GM12892 (cell line): ENCODE measurements at places on chromosomes 5 and 9.

GRCh38 chr9:129801504-129801903 is 1.5 kb upstream of the TOR1B start:
- DNase-seq, result no peak

DNA sequence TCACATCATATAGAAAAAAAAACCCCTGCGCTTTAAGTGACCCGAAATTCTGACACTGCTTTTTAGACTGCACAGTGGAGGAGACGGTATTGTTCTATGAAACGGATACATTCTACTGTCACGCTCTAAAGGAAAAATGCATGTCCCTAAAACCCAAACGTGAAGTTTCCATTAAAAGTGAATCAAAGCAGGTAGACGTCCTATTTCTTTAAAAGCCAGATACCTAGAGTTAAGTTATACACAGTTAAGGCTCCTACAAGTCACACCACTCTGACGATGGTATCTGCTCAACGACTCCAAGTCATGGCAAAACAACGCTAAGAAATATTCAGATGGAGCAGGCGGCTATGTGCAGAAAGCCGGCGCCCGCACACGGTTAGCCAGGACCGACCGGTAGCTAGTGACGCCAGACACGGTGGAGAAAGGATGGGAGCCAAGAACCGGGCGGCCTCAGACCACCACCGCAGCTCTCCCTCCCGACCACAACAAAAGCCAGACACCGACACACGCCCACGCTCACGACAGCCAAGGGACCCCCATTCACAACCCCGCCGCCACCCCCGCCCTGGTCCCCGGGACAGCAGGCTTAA is 734 bp downstream of the SKP1 start:
- peak; percentile 13 for DNase-seq

DNA sequence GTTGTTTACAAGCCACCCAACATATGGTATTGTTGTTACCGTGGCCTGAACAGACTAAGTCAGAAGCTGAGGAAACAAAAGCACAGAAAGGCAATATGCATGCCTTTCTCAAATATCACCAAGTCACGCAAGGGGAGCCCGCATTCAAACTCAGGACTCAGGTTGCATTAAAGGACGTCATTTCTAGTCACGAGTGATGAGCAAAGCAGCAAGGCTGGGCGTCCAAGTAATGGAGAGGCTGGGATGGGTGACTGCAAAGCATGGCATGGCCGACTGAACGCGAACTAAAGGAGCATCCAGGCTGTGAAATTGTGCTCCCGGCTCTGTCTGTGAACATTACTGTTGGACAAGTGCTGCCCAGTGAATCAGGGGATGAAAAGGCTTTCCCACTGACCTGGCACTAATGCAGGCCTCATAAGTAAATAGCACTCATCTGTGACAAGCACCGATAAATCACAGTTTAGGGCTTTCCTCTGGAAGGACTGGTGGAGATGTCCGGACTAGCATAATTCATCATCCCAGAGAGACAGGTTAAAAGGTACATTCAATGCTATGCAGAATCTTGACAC is 202.8 kb downstream of the SPOCK1 start:
- DNase-seq, result no peak

- no peak for DNase-seq
Measured at GRCh38 chr5:149238540-149238939, 33.1 kb upstream of the AFAP1L1 start.

DNA sequence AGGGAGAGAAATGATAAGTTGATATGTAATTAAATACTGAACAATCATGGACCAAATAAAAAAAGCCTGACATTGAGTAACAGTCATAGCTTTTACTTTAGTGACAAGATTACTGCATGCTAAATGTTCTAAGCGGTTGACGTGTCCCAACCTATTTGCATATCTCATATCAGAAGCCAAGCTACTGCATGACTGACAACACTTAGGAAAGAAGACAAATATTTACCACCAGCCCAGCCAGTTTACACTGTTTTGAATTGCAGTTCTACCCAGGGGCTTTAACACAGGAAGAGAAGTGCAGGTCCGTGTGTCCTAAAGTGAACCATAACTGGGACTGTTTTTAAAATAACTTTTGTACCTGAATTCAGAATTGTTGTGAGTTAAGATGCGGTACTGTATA is 219.9 kb downstream of the PRDM9 start:
- no peak for DNase-seq

- no peak for DNase-seq
Measured at GRCh38 chr5:164652276-164652660, 1146.8 kb downstream of the MAT2B start.

DNA sequence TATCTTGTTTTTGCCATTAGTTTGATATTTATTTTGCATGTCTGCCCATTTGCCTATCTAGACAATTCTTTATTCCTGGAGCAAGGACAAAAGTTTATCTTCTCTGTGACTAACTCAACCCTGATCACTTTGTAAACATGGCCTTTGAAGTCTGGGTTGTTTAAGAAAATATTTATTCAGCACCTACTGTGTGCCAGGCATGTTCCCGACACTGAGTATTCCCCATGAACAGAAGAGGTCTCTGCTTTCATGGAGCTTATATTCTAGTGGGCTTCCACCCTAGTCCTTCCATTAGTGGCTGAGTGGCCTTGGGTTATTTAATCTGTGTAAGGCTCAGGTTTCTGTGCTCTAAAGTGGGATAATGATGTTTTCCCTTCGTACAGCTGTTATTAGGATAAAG is 49.7 kb downstream of the SEMA6A start:
- DNase-seq, result no peak

- DNase-seq, result no peak
Measured at GRCh38 chr5:140576776-140577201, 12.2 kb downstream of the SLC35A4 start.

GRCh38 chr5:17058438-17058837 is 122.3 kb upstream of the MYO10 start:
- DNase-seq, result no peak

GRCh38 chr5:28766565-28767158 is 1728.3 kb upstream of the CDH9 start:
- DNase-seq, result no peak

DNA sequence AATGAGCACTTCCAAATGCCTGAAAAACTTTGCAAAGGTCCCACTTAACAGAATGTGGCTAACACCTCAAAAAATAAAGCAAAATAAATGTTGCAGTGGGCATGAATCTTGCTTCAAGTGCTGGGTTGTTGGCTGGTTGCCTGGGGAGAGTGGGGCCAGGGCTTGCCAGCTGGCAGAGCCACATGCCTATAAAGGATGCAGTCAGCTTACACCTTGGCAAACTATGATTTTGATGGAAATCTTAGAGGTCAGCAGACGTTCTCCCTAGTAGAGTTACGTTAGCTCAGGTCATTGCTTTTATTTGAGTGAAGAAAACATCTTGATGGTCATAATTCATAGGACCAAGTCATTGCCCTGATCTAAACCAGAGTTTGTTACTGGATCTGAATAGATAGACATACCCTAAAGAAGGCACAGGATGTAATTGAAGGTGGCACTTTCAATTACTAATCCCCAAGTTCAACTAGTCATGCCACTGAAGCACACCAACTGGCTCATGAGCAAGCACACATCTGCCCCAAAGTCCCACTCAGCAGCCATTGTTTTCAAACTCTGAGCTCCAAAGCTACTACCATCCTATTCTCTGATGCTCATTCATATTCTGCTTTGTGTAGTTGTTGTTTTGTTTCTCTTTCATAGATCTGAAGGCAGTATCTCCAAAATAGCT is 51.2 kb upstream of the ZSWIM6 start:
- DNase-seq, result no peak

DNA sequence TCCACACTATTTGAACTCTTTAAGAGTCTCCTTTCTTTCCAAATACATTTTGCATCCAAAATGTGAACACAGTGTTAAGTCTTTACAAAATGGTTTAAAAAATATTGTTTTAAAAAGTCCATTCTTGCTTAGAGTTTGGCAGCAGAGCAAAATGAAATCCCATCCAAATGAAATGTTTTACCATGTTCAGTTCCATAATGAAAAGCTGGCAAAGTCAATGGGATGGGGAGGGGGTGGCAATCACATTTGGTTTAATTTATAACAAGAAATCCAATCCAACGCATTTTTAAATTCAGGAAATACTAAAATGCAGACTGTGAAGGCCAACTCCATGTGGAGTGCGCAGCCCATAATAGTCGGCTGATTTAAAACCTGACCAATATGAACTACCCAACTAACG is 39.4 kb downstream of the MRPL36 start:
- no peak for DNase-seq

GRCh38 chr5:143200781-143201398 is 202.6 kb downstream of the NR3C1 start:
- no peak for DNase-seq

- no peak for DNase-seq
Measured at GRCh38 chr5:66661149-66661548, 65.0 kb downstream of the MAST4 start.

- no peak for DNase-seq
Measured at GRCh38 chr9:77848404-77848803, 183.2 kb downstream of the GNAQ start.

GRCh38 chr5:172713113-172713808 is 57.7 kb downstream of the DUSP1 start:
- DNase-seq, result peak; percentile 63

DNA sequence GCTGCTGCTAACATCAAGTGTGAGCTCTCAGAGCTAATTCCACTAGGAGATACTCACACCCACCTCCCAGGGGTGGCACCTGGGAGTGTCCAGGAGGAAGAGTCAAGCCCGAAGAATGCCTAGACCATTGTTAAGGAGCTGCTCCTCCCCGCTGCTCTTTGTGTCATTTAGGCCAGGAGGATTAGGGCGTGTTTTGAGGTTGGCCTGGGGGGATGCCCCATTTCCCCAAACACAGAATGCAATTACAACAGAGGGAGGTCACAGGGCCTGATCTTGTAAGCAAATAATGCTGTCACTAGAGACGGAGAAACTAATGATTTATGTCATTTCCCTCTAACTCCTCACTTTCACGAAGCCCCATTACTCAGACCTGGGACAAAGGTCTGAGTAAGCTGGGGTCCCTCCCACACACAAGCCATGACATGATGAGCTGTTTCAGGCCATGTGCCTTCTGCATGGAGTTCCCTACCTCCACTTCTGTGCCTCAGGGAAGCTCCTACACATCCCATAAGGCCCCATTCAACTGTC is 312.5 kb downstream of the ACTL7B start:
- no peak for DNase-seq

DNA sequence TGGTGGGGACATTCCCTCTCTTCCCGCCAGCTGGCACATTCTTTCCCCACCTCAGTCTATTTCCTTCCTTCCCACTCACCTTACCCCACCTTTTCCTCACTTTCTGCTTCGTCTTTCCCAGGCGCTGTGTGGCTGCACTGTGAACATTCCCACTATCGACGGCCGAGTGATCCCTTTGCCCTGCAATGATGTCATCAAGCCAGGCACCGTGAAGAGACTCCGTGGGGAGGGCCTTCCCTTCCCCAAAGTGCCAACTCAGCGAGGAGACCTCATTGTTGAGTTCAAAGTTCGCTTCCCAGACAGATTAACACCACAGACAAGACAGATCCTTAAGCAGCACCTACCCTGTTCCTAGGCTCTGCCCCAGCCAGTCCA is 7.3 kb downstream of the DNAJB5 start:
- no peak for DNase-seq

DNA sequence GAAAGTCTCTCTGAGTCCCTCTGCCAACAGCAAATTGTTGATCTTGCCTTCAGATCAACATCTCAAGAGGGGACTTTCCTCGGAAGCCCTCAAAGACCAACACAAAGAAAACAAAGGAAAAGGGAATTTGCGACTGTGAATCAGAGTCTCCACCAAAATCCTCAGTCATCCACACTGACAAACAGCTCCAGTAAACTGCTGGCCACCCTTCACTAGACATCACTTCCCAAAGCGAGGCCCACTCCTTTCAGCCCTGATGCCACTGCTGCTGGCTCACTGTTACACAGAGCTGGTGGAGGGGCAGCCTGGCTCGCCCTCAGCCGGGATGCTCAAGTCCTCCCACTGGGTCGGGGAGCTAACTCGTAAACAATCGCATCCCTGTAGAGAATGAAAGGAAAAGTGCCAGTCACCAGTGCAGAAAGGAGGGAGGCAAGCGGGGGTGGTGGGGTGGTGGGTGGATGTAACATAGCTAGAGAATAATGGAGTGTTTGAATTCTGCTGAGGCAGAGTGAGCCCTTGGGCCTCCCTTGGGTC is 1.3 kb downstream of the FGF1 start:
- DNase-seq, result no peak

- DNase-seq, result no peak
Measured at GRCh38 chr5:111461255-111461671, 51.1 kb downstream of the STARD4 start.

DNA sequence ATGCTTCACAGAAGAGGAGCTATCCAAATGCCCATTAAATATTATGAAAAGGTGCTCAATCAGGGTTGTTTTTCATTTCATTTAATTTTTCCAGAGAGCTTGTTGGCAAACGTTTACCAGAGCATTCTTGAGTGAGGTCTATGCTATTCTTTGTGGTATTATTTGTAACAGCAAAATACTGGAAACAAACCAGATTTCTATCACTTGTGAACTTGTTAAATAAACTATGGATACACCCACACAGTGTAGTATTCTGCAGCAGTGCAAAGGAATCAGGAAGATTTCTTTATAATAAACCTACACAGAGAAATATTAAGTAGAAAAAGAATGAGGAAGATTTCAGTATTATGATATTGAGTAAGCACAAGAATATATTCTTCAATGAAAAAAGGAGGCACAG is 15.0 kb upstream of the SLC1A1 start:
- DNase-seq, result no peak

GRCh38 chr5:172683264-172683644 is 42.2 kb downstream of the NEURL1B start:
- no peak for DNase-seq

GRCh38 chr5:60507687-60508086 is 192.3 kb downstream of the DEPDC1B start:
- no peak for DNase-seq

DNA sequence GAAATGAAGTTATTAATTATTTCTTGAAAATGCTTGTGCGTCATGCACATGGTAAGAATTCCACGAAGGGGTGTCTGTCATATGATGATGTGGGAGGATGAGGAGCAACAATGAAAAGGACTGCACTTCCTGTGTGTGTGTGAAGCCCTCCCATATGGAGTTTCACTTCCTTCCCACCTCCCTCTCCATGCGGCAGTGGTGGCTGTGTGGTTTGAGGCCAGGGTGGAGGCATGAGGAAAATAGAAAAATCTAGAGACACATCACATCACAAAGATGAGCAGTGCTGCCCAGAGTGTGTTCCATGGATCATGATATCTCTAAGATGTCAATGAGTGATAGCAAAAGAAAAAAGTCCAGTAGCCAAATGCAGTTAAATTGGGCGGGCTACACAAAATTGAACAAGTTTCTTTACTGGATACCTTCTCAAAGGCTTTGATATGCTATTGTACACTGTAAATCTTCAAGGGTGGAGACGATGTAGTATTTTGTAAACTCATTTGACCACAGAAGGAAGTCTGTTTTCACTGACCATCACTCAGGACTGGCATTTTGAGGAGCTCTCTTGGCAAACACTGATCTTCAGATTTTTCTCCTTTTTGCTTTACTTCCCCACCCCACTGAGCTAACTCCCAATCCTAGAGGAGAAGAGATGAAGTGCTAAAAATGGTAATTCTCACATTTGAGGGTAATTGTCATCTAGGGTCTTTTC is 55.7 kb upstream of the EQTN start:
- DNase-seq, result no peak

GRCh38 chr5:175092691-175093090 is 351.3 kb downstream of the DRD1 start:
- DNase-seq, result no peak

GRCh38 chr5:1662559-1663085 is 137.0 kb downstream of the MRPL36 start:
- DNase-seq, result no peak

GRCh38 chr9:134633362-134634142 is 8.1 kb upstream of the COL5A1 start:
- DNase-seq, result no peak

- no peak for DNase-seq
Measured at GRCh38 chr5:33854733-33855151, 37.0 kb downstream of the ADAMTS12 start.
